ENCODE measurements at places on chromosomes 1 and 21. TPM values are rescaled to one million over a fixed set of nuclear protein-coding genes. Genes with fewer than 3 reads are reported as not detected.

Gene CASQ1
- polyA plus RNA-seq: 22.5 TPM

Gene SPRR1A
- polyA plus RNA-seq: not detected

Gene LEPR
- polyA plus RNA-seq: 13.6 TPM

Gene TDRD5
- not detected for polyA plus RNA-seq

DNA sequence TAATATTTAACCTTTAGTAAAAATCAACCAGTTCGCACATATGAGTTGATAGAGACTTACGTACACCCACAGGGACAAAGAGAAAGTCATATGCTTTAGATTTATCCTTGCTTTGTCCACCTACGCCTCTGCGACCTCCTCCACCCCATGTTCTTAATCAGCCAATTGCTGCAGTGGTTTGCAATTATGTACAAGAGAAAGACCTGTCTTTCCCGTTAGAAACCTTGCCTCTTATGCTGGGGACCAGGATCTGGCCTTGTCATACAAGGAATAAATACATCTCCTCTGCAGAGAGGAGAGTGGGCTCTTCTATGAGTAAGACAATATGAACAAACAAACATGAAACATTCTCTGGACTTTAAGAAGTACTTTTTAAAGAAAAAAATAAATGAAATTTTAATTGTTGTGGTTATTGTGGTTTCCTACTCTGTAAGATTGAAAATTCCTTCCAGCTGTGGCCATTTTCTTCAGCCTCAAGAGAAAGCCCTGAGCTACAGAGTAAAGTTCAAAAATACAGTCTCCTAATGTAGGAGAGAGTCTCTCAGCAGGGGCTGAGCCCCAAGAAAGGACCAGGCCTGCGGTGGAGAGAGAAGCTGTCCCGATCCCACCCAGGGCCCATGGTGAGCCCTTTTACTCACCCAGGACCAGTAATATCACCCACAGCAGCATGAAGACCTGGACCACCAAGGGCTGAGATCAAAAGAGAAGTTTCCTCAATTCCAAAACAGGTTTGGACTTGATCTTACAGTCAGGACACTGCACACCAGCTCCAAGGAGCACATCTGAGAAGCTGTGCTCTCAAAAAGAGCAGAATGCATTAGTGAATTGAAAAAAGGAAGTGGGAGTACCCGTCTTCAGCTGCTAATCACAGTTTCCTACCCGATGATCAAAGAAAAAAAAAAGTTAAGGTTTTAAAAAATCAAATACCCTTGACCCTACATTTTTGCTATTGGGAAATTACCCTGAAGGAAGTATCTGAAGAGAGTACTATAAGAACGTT, at the start of gene FCRL5:
Gene FCRL5, minus strand, starts transcription at position 822 of the 1,000 bp plus-strand sequence. Its CDS starts 153 bp downstream, at position 669.
- no peak for DNase-seq

DNA sequence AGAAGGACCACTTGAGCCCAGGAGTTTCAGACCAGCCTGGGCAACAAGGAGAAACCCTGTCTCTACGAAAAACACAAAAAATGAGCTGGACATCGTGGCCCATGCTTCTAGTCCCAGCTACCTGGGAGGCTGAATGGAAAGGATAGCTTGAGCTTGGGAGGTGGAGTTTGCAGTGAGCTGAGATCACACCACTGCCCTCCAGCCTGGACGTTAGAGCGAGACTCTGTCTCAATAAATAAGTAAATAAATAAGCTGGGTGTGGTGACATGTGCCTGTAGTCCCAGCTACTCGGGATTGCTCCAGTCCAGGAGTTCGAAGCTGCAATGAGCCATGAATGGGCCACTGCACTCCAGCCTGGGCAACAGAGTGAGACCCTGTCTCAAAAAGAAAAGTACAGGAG, 3.6 kb downstream of the AKR1A1 start:
- DNase-seq: no peak
